ENCODE measurements at places on chromosomes 12 and 14.

- no peak for DNase-seq
Measured at GRCh38 chr12:15679151-15679550, 110.0 kb downstream of the EPS8 start.

DNA sequence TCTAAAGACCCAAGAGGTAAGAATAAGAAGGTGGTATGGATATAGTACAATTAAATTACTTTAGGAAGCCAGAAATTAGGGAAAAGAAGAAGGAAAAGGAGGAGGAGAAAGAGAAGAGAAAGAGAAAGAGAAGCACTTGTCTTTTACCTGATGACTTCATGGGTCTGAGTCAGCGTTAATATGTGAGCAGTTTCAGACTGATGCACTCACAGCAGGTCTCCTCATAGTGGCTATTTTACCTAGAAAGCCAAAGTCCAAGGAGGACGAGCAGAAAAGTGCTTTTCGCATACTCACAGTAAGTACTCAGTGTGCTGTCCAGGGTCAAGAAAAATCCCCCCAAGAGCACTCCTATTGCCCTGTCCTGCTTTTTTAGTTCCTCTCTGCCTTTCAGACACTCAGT lies 222.1 kb downstream of the C12orf42 start:
- no peak for DNase-seq

- DNase-seq: no peak
Measured at GRCh38 chr12:66753810-66754209, 74.9 kb upstream of the GRIP1 start.

GRCh38 chr12:70246580-70246979 lies 3.3 kb downstream of the CNOT2 start:
- DNase-seq: no peak

DNA sequence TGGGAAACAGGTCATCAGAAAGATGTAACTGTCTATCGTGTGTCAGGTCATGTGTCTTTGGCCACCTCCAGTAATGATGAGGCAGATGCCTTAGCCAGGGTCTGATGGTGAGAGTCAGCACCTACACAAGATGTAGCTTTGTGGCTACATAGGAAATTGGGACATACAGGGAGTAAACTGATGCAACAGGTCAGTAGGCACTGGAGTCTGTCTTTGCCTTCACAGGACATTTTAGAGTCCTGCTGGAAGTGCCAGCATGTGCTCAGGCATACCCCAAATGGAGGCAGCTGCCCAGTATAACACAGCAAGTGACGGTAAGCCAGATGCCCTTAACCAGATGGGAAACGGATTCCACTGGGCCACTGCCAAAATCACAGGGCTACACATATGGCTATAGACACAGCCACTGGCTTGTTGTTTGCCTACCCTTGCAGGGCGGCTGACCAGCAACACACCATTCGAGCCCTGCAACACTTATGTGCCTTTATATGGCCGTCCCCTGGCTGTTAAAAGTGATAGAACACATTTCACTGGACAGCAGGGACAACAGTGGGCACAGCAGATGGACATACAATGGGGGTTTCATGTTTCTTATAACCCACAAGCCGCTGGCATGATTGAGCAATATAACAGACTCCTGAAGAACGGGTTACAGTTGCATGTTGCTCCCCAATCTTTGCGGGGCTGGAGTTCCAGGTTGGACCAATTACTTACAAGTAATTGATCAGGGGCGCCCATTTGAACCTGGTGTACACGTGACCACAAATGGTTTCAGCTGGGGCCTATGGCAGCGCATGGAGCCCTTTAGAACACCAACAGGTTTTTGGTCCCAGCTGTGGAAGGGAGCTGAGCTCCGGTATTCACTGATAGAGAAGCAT lies 12.9 kb upstream of the RNASE12 start:
- DNase-seq: no peak

- DNase-seq: no peak
Measured at GRCh38 chr12:123089140-123089539, 61.8 kb downstream of the PITPNM2 start.

- DNase-seq: no peak
Measured at GRCh38 chr12:6996040-6996441, 22.2 kb downstream of the LPCAT3 start.

DNA sequence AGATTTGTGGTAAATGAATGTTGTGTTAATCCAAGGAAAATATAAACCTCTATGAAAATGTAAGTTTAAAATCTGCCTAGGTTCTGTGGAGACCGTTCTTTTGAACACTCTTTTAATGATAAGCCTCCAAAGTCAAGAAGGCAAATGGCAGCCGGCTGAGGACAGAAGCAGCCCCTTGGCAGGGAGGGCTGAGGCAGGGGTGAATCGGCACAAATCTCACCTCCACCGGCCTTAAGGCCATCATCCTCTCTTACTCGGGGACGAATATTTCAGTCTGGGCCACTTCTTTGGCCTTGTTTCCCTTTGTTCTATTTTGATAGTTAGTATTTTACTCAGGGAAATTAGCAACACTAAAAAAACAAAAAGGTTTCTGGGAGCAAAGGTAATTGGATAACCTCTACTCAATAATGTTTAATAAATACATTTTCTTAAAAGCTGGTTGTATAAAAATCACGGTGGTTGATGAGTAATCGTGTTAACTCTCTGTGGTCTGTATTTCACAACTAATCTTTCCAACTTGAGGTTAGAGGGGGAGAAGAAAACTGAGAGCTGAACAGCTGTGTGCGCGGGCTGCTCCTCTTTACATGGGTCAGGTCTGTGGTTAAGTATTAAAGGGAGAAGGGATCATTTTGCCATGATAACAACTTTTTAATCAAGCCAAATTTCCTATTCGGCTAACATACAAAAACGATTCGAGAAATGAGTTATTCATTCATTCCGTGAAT lies 18.6 kb downstream of the LGMN start:
- no peak for DNase-seq

GRCh38 chr12:82810568-82810967 lies 123.9 kb downstream of the TMTC2 start:
- no peak for DNase-seq

GRCh38 chr12:53365245-53365904 lies 14.6 kb upstream of the SP1 start:
- no peak for DNase-seq

Measured in activated gamma-delta T cell treated with anti-CD3 and anti-CD28 coated beads, Interleukin-2, amount 50 U/mL, for 16 hours (primary cell).